ENCODE measurements at places on chromosomes 12 and 14.

GRCh38 chr12:102232446-102232845 is 34.8 kb upstream of the PMCH start:
- no peak for DNase-seq

DNA sequence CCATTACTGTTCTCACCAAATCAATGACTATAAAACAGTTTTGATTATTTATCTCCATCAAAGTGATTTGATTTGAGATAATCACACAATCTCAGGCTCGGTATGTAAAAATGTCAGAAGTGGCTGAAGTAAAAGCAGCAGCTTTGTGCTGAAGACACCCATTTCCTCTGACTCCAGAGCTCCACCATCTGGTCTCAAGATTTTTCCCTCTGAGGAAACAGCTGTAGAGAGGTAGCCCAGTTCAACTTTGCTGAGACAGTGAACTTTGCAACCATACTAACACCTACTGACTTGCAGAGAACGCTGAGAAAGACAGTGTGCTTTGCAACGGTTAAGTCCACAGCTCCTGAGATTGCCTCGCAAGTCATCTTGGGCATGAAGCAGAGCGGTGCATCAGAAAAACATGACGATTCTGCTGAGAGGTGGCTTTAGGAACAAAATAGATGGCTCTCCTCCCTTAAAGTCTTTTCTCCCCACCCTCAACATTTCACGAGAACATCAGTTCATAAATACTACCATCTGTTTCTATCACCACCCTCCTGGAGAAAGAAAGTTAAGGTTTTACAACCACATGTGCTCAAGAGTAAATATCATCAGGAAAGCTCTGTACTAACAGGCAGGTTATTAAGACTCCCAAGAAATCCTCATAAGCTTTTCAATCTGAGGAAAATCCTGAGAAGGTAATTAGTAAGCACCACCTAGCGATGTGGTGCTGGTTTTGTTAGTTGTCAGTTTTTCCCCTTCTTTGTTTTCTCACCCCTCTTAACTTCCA is 34.8 kb downstream of the HIGD1C start:
- peak; percentile 42 for DNase-seq

GRCh38 chr12:130484221-130484620 is 146.5 kb downstream of the PIWIL1 start:
- DNase-seq, result no peak

DNA sequence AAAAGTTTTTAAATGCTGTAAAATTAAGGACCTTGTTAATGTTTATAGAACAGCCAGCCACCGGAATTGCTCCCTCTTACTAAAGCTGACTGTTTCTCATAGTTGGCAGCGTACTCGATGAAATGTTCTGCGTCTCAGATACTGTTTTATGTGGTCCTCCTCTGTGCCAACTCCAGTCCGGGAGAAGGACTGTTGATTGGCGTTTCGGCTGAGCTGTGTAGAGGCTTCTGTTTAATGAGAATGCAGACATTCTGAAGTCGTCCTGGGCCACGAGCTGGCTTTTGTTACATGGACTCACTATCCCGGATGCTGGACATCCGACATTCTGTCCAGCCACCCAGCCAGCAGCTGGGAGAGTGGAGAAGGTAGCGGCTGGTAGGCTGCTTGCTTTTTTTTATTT is 75.4 kb downstream of the WDR20 start:
- no peak for DNase-seq

DNA sequence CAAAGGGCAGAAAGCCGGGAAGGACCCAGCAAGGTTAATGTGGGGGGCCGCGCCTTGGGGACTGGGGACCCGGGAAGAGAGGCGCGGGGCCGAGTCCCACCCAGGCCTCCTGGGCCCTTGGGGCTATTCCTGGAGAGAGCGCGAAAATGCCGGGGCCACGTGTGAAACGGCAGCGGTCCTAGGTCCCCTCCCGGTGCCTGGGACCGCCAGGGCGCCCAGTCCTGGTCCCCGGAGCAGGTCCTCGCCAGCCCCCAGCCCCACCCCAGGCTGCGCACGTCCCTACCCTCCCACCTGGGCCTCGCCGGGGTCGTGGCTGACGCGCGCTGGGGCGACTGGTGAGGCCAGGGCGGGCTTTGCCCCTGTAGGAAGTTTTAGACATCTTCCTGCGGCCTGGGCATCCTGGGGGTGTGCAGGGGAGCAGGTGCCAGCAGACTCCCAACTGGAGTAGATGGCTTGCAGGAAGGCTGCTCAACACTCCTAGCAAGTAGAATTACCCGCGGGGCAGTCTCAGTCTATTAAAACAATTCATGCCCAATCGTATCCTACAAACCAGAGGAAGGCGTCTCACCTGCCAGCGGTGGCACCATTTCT is 708 bp downstream of the FAR2 start:
- peak; percentile 9 for DNase-seq

GRCh38 chr12:111435661-111436201 is 30.0 kb downstream of the SH2B3 start:
- peak; percentile 53 for DNase-seq

GRCh38 chr14:70897464-70897863 is 9.8 kb upstream of the PCNX1 start:
- DNase-seq, result no peak

DNA sequence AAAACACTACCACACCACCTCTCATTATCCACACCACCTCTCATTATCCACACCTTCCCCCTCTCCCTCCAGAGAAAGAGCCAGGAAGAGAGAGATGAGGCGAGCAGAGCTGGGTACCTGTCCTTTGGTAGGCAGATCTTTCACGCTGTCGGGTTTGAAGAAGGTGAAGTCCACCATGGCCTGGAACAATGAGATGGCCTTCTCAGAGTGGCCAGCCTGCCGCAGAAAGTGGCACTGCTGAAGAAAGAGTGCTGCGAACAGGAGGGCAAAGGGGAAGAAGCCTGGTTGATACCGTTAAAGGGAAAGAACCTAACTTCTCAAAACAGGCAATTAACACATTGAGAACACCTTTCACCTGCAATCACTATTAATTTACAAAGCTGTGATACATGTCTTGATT is 30.6 kb downstream of the NRDE2 start:
- no peak for DNase-seq

- DNase-seq, result no peak
Measured at GRCh38 chr14:70144046-70144445, 44.7 kb downstream of the SLC8A3 start.

- DNase-seq, result no peak
Measured at GRCh38 chr14:70177081-70177800, 11.5 kb downstream of the SLC8A3 start.
